ENCODE measurements at places on chromosomes 16 and 17.

- DNase-seq, result no peak
These were observed 17.7 kb downstream of the TNS4 start for GRCh38 chr17:40483679-40484078.

GRCh38 chr17:41555105-41555887 is 16.6 kb downstream of the KRT9 start:
- DNase-seq, result no peak

GRCh38 chr16:56349711-56350161 is 75.6 kb downstream of the AMFR start:
- no peak for DNase-seq

- DNase-seq, result peak; percentile 17
These were observed 754 bp upstream of the SLFN11 start for GRCh38 chr17:35373984-35374765.

- no peak for DNase-seq
These were observed at the start of gene CHD9NB for GRCh38 chr16:53052519-53053501. TSS of gene CHD9NB (minus strand) at chr16:53052897. CDS start at chr16:53044158, 8,739 bp downstream.

All from activated CD4-positive, CD25-positive, alpha-beta regulatory T cell (primary cell).